ENCODE measurements at places on chromosomes 4 and X.

DNA sequence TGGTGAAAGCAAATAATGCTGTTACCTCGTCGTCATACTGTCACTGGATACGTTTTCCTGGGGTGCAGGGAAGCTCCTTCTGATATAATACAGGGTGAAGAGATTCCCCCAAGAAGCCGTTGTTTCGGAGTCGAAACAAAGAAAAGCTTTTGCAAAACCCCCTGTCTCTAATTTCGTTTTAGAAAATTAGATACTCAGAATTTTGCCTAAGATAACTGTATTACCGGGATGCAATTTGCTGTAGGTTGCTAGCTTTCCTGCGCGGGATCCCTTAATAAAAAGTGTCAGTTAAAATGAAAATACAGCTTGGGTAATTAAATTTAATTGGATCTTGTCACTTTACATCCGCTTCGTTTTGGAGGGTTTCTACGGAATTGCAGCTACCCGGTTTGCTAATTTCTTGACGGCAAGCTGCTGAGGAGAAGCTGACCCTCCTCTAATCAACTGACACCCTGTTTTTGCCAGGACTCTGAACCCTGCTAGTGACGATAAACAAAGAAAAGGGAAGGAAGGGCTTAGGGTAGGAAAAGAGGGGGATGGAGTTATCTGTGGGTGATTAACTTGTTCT is 174.6 kb downstream of the SHOX start:
- no peak for DNase-seq

GRCh38 chr4:25694466-25694865 is 38.8 kb downstream of the SLC34A2 start:
- no peak for DNase-seq

- no peak for DNase-seq
These were observed 30.2 kb upstream of the TSPAN5 start for GRCh38 chr4:98688411-98689290.

GRCh38 chr4:107835406-107835805 is 10.7 kb downstream of the SGMS2 start:
- DNase-seq: no peak

- DNase-seq: no peak
These were observed 201.6 kb downstream of the CAMK2D start for GRCh38 chr4:113559947-113560346.

GRCh38 chr4:111961809-111962208 is 183.4 kb upstream of the FAM241A start:
- no peak for DNase-seq

- DNase-seq: no peak
These were observed 650.7 kb upstream of the GRID2 start for GRCh38 chr4:91653067-91653466.

DNA sequence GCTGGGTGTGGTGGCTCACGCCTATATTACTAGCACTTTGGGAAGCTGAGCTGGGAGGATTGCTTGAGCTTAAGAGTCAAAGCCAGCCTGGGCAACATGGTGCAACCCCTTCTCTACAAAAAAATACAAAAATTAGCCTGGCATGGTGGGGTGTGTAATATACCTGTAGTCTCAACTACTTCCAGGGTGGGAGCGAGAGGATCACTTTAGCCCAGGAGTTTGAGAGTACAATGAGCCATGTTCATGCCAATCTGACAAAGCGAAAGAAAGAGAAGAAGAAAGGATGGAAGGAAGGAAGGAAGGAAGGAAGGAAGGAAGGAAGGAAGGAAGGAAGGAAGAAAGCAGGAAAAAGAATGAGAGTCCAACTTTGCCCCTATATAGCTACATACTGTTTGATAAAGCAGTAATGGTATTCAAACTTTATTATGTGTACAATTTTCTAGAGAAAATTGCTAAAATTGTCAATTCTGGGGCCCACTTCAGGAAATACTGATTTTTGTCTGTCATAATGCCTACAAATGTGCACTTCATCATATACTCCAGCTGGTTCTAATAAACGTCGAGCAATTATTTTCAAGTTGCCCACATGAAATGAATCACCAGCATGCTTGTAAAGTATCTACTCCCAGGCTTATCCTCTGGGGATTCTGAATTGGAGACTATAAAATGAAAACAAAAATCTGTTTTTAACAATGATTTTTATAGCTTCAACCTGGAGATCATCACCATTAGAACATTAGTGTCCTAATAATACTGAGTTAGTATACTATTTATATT is 132.3 kb downstream of the NDST4 start:
- no peak for DNase-seq

- DNase-seq: peak; percentile 80
These were observed 16.6 kb downstream of the SOWAHB start for GRCh38 chr4:76881375-76881774.

DNA sequence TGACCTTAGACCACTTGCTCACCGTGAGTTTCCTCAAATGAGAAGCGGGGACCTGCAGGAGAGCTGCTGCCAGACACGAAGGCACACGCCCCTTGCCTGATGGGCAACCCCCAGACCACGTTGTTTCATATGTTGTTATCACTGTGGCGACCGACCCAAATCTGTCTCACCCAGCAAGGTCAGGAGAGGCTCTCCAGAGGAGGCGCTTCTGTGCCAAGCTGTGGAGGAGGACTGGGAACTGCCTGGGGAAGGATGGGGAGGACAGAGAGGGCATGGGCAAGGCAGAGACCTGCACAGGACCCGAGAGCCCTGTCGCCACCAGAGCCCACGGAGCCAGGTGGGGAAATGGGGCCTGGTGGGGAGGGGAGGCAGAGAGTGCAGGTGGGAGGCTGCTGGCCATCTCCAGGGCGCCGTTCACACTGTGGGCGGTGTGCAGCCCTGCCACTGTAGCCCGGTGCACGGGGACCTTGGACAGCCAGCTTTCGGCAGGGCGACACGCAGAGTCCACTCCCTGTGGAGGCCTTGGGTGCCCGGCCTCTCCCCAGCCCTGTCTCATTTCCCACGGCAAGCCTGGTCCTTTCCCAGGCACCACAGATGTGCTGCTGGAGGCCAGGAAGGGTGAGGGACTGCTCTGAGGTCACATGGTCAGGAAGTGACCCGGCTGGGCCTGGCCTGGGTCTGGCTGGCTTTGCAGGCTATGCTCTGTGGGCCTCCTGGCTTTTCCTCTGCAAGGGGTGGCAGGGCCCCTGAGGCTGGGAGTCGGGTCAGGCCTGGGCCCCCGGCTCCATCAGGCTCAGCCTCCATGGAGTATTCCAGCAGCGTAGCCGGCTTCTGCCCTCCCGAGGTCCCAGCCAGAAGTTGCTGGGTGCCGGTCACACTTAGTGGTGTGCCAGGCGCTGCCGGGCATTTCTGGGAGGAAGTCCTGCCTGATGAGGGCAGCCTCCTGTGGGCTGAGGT is 3.2 kb downstream of the HTRA3 start:
- DNase-seq: no peak

GRCh38 chr4:23734000-23734399 is 155.8 kb downstream of the PPARGC1A start:
- no peak for DNase-seq

- no peak for DNase-seq
These were observed 1.1 kb upstream of the MRPL1 start for GRCh38 chr4:77861495-77861894.

DNA sequence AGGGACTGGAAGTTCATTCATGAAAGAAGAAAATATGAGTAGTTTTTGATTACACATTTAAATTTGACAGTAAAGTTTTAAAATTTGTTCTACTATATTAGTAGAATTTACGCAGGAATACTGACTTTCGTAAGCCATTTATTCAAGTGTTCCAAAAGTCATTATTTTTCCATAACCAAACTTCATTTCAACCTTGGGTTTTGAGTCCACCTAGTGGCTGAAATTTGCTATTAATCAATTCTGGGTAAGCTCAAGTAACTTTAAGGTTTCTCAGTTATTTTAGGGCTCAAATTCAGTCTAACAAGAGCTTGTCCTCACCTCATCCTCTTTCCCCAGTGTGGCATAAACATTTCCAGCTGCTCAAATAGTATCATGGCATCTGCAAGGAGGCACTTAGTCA is 175.4 kb downstream of the SH3BGRL start:
- no peak for DNase-seq

- peak; percentile 34 for DNase-seq
These were observed 14.1 kb upstream of the MGST2 start for GRCh38 chr4:139651282-139652194.

DNA sequence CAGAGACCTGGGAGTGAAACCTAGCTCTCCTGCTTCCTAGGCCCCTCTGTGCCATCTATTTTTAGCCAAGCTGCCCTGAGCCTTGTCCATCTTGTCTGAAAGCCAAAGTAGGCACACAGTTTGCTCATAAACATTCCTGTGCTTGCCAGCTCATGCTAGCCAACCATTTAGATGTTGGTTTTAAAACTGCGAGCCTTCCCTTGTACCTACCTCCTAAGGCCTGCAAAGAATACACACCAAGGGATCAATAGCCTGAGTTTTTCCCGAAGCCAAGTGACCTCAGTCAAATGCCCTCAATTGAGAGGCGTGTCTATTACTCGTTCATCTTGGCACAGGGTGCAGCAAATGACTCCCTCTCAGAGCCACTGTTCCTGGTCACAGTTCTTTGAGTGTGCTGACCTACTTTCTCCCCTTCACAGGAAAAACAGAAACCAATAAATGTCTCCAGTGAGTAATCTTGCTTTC is 48.5 kb downstream of the ZCCHC12 start:
- no peak for DNase-seq

- DNase-seq: no peak
These were observed 87.8 kb downstream of the ATRX start for GRCh38 chrX:77698242-77698641.

GRCh38 chrX:137172317-137172948 is 138.6 kb upstream of the GPR101 start:
- no peak for DNase-seq

DNA sequence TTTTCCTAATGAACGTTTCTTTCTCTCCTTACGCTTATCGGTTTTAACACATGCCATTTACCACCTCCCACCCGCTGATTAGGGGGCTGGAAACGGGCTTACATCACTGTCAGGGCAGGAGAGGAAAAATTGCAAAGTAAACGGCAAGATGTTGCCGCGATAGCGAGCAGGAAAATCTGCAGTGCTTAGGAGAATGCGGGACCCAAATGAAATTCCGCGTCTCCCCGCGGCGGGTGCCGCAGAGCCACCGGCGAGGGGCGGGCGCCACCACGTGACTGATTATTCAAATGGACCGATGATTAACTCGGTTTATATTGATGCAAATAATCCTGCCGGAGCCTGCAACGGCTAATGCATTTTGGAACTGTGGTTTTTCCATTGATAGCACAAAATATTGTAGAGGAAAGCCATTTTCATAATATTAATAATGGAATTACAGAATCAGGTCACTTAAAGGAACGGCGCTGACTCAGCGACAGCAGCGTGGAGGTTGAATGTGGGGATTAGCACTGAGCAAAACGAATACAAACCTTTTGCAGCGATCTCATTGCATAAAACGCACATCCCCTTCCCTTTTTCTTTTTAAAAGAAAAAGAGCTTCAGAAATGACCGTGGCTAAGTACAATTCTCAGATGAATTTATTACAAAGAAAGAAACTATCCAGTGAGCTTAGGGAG is 224.2 kb downstream of the STIM2 start:
- no peak for DNase-seq

GRCh38 chr4:152389359-152389758 is 146.5 kb downstream of the FBXW7 start:
- no peak for DNase-seq

GRCh38 chrX:68146054-68146453 is 287.2 kb downstream of the OPHN1 start:
- DNase-seq: no peak

- no peak for DNase-seq
These were observed 89.1 kb upstream of the ZNF827 start for GRCh38 chr4:146027761-146028160.

- DNase-seq: peak; percentile 90
These were observed 3.0 kb downstream of the ANK2 start for GRCh38 chr4:113052379-113052951.
